Caco-2 (cell line): ENCODE measurements at places on chromosomes 7 and 10. TPM values are rescaled to one million over a fixed set of nuclear protein-coding genes. Genes with fewer than 3 reads are reported as not detected.

GRCh38 chr7:112257073-112257472 lies 50.6 kb downstream of the ZNF277 start:
- DNase-seq, result no peak

DNA sequence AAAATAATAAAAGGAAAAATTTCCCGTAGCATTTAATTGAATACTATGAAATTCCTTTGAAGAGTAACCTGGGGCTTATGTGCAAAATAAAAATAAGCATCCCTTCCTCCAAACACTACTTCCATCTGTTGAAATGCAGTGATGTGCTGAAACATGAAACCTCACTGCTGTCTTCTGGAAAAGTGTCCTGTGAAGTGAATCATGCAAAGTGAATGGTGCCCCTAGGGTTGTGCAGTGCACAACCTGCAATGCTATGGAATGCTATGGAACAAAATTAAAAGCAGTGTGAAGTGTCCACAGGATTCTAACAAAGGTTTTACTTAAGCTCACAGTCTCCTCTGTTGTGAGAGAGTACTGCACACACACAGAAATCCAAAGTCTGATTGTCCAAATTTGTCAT lies 480.9 kb downstream of the ETV1 start:
- DNase-seq, result no peak

GRCh38 chr10:42952349-42952748 lies 124.5 kb upstream of the RET start:
- peak; percentile 60 for DNase-seq

GRCh38 chr10:128835361-128835760 lies 631.7 kb upstream of the MGMT start:
- DNase-seq, result no peak

DNA sequence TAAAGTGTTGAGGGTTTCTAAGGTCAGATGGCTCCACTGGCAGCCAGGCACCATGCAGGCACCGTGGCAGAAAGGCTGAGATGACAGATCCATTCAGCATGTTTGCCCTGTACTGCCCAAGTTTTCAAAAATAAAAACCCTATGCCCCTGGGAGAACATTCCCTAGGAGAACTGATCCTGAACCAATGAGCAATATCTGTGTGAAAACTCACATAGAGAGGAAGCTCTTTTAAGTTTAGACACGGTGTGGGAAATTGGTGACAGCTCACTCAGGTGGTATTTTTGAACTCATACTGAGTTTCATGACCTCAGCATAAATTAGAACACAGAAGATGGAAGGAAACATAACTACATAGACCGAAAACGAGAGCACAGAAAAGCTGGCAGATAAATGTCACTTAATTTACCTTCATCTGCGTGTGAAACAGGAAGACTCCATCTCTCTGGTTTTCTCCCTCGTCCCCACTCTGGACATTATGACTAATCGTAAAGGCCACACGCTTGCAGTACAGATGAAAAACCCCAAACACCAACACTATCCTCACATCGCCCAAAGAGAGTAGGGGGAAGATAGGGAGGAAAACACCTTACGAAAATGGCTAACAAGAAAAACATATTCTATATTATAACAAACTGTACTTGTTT lies 127.8 kb downstream of the ICA1 start:
- no peak for DNase-seq

- DNase-seq, result no peak
Measured at GRCh38 chr7:1859266-1860035, 189.4 kb downstream of the ELFN1 start.

GRCh38 chr10:7192831-7193361 lies 217.9 kb downstream of the SFMBT2 start:
- DNase-seq, result no peak

- no peak for DNase-seq
Measured at GRCh38 chr10:67506083-67506756, 189.8 kb downstream of the CTNNA3 start.

DNA sequence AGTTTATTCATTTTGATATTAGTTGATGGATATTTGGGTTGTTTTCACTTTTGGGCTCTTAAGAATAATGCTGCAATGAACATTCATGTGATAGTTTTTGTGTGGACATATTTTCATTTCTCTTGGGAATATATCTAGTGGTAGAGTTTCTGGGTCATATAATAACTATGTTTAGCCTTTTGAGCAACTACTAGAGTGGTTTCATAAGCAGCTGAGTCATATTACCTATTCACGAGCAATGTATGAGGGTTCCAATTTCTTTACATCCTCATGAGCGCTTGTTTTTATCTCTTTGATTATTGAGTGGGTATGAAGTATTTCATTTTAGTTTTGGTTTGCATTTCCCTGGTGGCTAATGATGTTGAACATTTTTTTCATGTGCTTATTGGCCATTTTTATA lies 182.6 kb downstream of the PON1 start:
- no peak for DNase-seq

- no peak for DNase-seq
Measured at GRCh38 chr7:43764807-43765491, 6.5 kb downstream of the BLVRA start.

GRCh38 chr10:43296320-43296719 lies 29.5 kb upstream of the RASGEF1A start:
- DNase-seq, result no peak

- DNase-seq, result no peak
Measured at GRCh38 chr10:53952698-53953630, 848.1 kb downstream of the PCDH15 start.

GRCh38 chr10:132878730-132879407 lies 63.5 kb downstream of the CFAP46 start:
- no peak for DNase-seq

DNA sequence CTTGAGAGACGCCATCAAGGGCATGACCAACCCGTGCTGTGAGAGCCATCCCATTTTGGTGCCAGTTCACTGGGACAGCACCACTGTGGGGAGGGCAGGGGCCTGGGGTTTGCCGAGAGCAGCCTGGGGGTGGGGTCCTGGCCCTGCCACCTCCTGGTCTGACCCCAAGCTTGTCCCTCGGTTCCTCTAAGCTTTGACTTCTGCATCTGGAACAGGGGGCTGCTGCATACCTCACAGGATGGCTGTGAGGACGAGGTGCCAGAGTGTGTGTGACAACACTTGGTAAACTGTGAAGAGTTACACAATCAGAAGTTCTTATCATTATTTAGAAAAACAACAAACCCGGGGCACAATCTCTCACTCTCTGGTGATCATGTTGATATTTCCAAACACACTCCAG lies 89.9 kb downstream of the CRTAC1 start:
- DNase-seq, result no peak

GRCh38 chr10:24349379-24350001 lies 140.6 kb downstream of the KIAA1217 start:
- no peak for DNase-seq

- no peak for DNase-seq
Measured at GRCh38 chr7:155395176-155395797, 62.6 kb upstream of the EN2 start.

GRCh38 chr7:45569290-45569685 lies 4.9 kb upstream of the ADCY1 start:
- no peak for DNase-seq

DNA sequence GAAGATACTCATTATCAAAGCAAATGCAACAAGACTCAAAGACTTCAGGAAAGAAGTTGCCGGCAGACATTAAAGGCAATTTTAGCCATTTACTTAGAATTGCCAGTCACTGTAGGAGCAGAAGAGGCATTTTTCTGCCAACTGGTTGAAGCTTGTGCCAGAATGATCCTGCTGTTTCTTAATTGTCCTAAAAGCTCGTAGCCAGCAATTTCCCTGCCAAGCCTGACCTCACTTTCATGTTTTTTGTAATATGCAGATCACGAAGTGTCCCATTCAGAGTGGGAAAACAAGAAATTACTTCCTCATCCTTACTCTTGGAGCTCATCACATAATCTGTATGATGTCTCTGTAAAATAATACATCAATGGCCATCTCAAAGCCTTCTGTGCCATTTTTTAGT lies 130.9 kb upstream of the ANKRD1 start:
- no peak for DNase-seq

DNA sequence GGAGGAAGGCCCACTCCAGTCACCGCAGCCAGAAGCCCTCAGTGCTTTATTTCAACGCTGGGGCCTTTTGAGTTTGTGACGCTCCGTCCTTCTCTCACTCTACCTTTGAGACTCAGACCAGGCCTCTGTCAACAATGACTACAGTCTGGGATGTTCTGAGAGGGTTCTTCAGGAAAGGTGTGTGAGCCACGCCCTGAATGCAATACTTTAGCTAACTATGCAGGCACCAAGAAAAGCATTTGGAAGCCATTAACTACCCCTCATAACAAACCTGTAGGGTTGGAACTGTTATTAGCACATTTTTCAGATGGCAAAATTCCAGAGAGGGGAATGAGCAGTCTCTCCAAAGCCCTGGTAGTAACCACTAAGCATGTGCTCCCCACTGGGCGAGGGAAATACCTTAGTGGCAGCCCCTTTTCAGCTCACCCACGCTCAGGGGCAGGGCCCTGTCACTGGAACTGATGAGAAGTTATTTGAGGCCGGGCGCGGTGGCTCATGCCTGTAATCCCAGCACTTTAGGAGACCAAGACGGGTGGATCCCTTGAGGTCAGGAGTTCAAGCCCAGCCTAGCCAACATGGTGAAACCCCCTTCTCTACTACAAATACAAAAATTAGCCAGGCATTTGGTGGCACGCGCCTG lies 5.7 kb upstream of the ARPC1B start:
- DNase-seq, result no peak

DNA sequence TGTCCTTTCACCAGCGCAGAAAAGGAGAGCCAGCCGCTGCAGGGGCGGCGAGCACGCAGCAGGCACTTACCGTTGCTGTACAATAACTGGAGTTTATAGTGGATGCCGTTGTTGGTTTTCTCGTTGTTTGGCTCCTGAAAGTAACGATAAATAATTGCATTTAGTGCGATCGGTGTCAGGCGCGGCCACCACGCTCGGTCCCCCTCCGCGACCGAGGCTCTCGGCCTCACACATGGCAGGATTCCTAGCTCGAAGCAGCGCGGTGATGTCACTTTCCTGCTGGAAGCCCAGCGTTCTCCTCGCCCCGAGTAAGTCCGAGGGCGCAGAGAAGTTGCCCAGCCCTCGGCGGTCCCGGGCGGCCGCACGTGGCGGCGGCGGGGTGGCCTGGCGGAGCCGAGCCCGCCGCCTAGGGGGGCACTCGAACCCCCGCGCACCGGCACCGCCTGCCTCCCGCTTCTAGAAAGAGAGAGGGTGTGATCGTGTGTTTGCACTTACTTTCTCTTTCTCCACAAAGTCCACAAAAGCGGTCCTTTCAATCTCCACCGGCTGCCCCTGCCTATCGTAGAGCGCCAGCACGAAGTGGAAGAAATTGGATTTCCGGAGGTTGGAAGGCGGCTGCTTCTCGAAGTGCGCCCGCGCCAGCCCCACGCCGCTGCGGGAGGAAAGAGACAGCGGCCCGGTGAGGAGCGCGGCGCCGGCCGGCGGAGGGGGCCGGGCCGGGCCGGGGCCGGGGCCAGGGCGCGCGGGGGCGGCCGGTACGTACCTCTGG lies 1.0 kb downstream of the EBF3 start:
- DNase-seq, result peak; percentile 45

- DNase-seq, result no peak
Measured at GRCh38 chr10:99527526-99528493, 4.9 kb upstream of the NKX2-3 start.

DNA sequence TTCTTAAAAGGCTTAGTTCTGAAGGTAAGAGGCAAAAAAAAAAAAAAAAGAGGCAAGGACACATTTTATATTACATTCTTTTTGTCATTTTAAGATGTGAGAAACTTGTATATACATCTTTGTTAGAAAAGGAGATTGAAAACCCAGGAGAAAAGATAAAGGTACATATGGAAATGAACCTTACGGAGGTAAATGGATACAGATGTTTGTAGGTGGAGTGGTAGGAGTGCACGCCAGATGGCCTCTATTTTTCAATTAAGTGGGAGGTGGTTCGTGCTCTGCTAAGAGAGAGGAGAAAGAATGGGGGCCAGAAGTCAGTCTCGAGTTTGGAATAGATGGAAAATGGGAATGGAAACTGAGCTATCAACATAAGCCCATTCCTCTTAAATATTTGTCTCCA lies 622.5 kb upstream of the GHITM start:
- DNase-seq, result no peak

GRCh38 chr10:126481181-126481580 lies 92.9 kb upstream of the ADAM12 start:
- no peak for DNase-seq

DNA sequence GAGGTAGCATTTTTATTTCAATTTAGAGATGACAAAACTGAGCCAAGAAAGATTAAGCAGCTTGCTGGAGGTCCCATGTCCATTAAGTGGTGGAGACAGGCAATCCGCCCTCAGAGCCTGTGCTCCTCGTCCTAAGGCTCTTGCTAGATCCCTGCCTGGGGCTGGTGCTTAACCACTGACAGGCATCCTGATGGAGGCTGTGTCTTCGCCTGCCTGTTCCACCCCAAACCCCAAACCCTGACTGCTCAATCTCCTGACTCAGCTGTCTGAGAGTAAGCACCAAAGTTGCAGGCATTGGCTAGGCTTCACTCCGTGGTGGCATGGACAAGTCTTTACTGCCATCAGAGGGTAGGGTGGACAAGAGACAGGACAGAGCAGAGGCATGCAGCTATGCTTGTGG lies 209.4 kb downstream of the POU6F2 start:
- DNase-seq, result no peak

DNA sequence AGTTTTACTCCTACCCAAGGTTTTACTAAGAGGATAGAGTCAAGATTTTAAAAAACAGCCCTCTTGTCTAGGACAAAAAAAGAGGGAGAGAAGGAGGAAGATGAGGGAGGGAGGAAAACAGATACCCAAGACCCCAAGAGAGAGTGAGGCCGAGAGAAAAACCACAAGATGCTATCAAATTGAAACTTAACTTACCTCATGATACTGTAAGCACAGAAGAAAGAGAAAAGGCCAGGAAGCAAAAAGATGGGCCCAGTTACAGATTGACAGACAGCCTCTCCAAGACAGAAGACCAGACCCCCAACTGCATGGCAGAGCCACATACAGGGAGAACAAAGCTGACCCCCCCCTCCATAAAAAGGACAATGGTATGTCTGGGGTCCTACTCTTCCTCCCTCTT lies 11.4 kb downstream of the SEC31B start:
- no peak for DNase-seq

- DNase-seq, result no peak
Measured at GRCh38 chr7:13800694-13801448, 188.6 kb downstream of the ETV1 start.

- DNase-seq, result no peak
Measured at GRCh38 chr7:103689255-103689654, 243.2 kb upstream of the SLC26A5 start.

Gene SPDYE6
- not detected in 2 replicates for total RNA-seq

Gene KIF11
- 37.7 TPM in 2 replicates for total RNA-seq

Gene C7orf57
- not detected in 2 replicates for total RNA-seq

Gene CUX1
- 113 and 116 TPM in 2 replicates for total RNA-seq

Gene BMPER
- not detected in 2 replicates for total RNA-seq

Gene MYL7
- 16.2 and 22.4 TPM in 2 replicates for total RNA-seq

Gene MBLAC1
- total RNA-seq, result 3.2 and 3.7 TPM in 2 replicates

Gene DYNC1I1
- total RNA-seq, result 6.8 and 8.3 TPM in 2 replicates

Gene MOGAT3
- total RNA-seq, result 6.3 and 8.1 TPM in 2 replicates

Gene EEPD1
- 1.8 and 2.1 TPM in 2 replicates for total RNA-seq

Gene DDX21
- total RNA-seq, result 239 and 243 TPM in 2 replicates

Gene NACAD
- 1.0 and 1.1 TPM in 2 replicates for total RNA-seq

Gene AKR1C8
- total RNA-seq, result not detected in 2 replicates

Gene NUTM2B
- 0.26 and 0.57 TPM in 2 replicates for total RNA-seq

Gene NODAL
- total RNA-seq, result 0.59 and 1.3 TPM in 2 replicates

Gene PKD2L1
- total RNA-seq, result 0.19 TPM in 1 of 2 replicates, not detected in the other

Gene SDK1
- total RNA-seq, result 6.2 and 7.1 TPM in 2 replicates

Gene CDNF
- total RNA-seq, result 3.4 and 3.9 TPM in 2 replicates
